ENCODE measurements at places on chromosomes 11 and 22.

DNA sequence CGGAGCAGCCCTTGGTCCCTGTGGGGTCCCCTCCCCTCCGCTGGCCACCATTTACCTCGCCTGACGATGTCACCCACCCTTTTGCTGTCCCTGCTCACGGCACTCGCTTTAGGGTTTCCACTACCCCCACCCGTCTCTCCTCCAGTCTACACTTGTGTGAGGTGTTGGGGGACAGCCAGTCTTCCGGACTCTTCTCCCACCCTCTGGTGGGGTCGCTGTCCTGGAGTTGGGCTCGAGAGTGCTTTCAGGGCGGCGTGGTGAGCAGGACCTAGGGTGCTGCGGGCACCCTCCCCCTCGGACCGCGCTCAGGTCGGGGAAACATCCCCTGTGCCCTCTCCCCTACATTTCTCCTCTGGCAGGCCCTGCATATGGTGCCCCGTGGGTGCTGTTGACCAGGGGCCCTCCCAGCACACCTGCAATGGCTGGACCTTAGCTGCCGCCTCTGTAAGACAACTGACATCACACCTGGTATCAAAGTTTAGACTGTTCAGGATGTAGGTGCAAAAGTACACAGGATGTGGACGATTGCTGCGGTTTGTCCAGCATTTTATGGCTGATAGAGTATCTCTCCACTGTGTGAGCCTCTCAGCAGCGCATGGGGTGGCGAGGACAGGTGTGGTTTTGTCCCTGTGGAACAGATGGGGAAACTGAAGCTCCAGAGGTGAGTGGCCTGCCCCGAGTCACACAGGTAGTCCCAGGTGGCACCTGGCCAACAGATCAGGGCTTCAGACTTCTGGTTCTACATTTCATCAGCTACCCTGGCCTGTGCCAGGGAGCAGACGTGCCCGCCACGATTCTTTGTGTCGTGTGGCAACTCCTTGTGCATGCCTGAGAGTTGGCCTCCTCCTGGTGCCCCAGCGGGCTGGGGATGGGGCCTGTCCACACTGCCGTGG, 1.2 kb downstream of the GRK2 start:
- no peak for DNase-seq

DNA sequence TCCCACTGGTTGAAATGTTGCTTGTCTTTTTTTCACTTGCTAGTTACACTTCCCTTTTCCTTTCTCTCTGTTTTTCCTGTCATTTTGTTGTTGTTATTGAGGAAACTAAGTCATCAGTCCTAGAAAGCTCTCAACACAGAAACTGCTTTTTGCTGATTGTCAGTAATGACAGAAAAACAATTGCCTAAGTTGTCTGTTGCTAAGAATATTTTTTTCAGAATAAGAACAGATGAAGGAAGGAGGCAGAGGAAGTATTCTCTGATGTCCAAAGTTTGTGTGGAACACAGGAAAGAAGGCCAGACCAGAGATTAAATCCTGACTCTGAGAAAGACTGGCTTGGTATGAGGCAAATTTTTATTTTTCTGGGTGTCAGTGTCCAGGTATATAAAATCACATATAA, 163.3 kb downstream of the CASP12 start:
- DNase-seq = no peak

DNA sequence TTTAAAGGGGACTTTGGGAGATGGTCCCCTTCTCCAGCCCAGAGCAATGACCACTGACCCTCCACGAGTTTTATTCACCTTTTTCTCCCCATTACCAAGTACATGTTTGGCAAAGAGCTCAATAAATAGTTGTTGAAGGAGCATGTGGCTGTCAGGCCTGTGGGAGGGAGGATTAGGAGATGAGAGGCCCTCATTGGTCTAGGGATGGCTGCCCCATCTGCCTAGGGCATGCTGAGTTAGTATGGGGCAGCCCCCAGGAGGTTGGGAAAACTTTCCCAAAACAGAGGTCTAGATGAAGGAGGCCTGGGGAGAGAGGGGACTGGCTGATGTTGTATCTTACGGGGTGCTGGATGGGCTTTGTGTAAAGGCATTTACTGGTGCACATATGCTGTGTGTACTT, 10.6 kb downstream of the MAFF start:
- no peak for DNase-seq

GRCh38 chr11:68840661-68841653, 759 bp downstream of the CPT1A start:
- no peak for DNase-seq

DNA sequence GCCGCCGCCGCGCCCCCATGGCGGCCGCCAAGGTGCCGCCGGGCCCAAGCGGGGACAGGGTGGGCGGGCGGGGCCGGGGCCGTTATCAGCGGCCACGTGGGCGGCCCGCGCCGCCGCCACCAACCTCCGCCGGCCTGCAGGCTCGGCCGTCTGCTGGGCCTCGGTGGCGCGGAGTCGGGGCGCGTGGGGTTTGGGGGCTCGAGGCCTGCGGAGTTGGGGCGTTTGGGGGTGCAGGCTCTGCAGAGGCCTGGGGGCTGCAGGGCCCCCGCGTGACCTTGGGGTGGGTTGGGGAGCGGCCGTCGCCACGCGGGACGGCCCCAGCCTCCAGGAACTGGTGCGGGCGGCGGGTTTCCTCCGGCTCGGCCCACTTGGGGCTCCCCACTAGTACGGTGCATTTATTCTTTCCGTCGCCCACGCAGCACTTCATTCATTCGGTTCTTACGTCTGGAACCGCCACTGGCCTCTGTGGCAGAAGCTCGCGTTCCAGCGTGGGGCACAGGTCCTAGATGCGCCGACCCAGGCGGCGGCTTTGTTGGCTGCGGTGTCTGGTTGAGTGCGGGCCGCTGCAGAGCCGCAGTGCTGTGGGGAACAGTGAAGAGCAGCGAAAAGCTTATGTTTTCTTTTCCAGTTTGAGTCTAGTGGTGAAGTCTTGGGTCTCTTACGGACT, 740 bp upstream of the TRMT2A start:
- DNase-seq = no peak

- DNase-seq = peak; percentile 88
These were observed 6.2 kb downstream of the PANX1 start for GRCh38 chr11:94134651-94135512.

- no peak for DNase-seq
These were observed 12.6 kb upstream of the VSIG10L2 start for GRCh38 chr11:125933030-125933813.

GRCh38 chr22:32896891-32897290, 95.4 kb downstream of the TIMP3 start:
- DNase-seq = no peak

DNA sequence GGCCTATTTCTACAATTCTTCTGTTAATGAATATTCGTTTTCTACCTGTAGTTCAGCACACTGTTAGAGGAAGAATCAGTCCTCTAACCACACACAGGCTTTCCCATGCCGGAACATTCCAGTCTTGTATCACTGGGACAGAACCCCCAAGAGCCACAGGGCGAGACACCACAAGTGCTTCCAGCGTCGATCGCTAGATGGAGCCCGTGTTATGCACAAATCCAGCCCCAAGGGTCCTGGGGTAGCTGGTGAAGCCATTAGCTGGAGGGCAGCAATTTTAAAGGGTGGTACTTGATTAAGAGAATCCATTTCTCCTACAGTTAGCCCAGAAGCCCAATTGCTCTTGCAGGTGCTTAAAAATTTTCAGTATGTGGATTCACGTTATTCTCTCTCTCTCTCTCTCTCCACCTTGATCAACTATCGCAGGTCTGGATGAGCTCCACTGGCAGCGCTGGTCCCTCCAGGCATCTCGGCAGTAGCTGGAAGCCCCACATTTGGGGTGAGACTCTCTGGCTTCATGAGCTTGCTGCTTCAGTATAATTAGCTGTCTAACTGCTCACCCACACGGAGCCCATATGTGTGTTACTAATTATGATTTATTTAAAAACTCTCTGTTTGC, 148.2 kb upstream of the SNX19 start:
- DNase-seq = peak; percentile 15

GRCh38 chr11:1006762-1007161, 29.8 kb downstream of the MUC6 start:
- DNase-seq = no peak

GRCh38 chr11:121435132-121435531, 17.0 kb upstream of the SORL1 start:
- no peak for DNase-seq

GRCh38 chr11:12508151-12508751, 130.9 kb downstream of the PARVA start:
- no peak for DNase-seq

GRCh38 chr11:69825037-69825834, 6.0 kb upstream of the FGF3 start:
- DNase-seq = no peak

DNA sequence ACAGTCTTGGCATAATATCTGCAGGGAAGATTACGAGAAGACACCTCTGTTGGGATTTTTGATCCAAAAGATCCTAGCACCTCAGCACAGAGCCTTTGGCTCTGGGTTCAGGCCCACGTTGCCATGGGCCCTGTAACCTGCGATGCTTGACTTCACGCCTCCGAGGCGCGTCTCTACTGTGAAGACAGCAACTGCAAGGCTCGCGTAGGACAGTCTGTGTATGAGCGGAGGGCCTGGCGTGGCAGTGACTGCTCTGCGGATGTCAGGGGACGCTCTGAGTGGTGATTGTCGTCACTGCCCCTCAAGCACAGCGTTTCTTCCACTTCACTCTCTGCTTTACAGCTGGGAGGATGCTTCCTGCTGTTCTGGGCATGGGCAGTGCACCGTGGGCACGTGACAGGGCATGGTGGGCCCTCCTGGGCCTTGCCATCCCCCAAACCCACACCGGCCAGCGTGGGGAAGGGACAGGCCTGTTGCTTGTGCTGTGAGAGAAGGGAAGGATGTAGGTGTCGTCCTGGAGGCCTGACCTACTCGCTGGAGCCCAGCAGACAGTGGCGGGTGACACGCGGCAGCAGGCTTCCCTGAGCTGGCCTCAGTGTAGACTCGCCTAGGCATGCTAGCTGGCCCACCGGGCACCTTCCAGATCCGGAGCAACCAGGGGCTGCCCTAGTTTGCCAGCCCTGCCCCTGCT, 26.5 kb downstream of the GLB1L2 start:
- no peak for DNase-seq

DNA sequence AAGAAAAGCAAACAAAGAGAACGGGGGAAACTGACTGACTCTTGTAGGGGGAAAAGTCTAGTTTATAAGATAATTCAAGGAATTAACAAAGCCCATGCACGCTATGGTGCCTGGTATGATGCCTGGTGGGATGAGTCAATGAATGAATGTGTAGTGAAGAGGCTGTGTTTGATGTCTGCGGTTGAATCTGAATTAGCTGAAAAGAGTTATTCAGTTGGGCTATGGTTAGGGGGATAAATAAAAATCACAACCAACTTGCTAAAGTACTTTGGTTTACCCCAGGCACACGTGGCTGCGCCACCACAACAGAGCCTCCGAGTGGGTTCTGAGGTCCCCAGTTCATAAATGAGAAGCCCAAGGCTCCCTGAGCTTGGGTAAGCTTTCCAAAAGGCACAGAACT, 369.3 kb upstream of the SYN3 start:
- DNase-seq = no peak

GRCh38 chr11:23211221-23211620, 350.9 kb upstream of the CCDC179 start:
- no peak for DNase-seq

- DNase-seq = no peak
These were observed 66.6 kb downstream of the GALNT18 start for GRCh38 chr11:11555208-11555607.

DNA sequence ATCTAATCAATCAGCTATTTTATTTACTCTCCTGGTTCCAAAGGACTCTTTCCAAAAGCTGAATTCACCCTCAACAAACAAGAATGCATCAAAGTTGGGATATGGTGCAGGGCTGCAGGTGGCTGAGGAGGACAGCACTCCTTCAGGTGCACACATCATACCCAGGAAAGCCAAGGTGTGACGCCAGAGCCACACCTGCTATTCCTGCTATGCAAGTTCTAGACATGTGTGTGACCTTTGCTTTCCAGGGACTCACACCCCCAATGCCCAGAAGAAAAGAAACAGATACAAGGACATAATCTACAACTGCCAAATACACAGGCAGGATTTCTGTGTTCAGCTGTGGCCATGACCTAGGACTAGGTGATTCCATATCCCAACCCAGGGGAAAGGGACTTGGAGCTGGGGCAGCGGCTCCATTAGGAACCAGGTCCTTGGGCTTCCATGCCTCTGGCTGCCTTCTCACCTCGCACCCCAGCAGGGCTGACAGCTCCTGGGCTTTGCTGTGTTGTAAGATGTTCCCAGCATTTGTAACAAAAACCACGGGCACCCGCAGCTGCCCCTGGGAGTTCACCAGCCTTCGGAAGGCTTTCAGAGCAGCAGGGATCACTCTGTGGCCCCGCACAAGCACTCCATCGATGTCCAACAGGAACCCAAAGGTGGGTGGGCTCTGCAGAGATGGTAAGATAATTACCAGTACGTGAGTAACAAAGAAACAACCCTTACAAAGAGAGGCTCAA, 9.8 kb downstream of the HDHD5 start:
- no peak for DNase-seq

GRCh38 chr11:133339495-133340140, 192.7 kb downstream of the OPCML start:
- DNase-seq = no peak

GRCh38 chr11:75347781-75348566, 3.5 kb downstream of the ARRB1 start:
- peak; percentile 81 for DNase-seq

DNA sequence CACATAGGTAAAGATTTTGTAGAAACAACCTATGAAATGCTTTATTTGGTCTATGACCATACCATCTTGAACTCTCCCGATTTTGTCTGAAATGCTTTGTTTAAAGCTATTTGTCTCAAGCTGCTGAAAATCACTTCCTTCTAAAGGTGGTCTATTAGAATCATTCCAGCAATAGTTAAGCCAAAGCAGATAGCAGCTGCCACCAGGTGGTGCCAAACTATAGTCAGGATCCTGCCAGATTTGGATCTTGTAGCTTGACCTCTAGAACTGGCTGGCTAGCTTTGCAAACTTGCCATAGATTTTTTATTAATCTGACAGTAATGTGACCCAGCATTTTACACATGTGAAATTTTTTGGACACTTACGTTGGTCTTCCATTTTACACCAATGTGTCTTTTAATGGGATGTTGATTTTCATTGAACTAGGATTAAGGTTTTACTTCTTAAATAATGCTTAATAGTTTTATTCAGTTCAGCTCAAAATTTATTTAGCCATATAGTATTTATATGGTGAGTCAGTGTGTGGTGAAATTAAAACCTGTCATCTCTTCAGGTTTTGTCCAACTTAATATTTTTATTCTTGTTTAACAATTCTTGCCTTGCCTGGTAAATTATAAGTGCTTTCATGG, 19.7 kb downstream of the CTR9 start:
- DNase-seq = no peak

All from NCI-H226 (cell line).